ENCODE measurements at places on chromosomes 1 and 21.

DNA sequence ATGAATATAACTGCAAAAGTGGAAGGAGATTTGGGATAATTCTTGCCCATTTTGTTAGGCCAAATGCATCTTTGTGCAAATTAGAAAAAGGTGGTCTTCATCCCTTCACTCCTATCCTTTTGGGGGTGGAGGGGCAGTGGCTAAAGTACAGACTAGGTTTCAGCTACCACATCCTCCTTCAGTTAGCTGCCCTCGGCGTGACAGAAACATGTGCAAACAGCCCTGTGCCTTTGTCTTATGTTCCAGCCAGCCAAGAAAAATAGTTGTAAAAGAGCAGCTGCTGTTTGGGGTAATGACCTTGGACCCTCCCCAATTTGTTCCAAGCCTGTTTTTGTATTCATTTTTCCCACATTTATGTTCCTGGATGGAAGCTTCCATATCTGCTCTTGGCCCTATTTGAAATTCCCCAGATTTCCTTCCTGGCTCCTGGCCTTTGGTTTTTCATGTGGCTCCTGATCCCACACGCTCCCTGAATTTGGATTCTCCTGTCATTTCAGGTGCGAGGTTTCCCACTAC, 8.3 kb upstream of the LGALS8 start:
- DNase-seq: no peak

- DNase-seq: no peak
Measured at GRCh38 chr1:68201546-68202238, 30.6 kb downstream of the WLS start.

- no peak for DNase-seq
Measured at GRCh38 chr1:53449021-53449420, 10.2 kb upstream of the DMRTB1 start.

DNA sequence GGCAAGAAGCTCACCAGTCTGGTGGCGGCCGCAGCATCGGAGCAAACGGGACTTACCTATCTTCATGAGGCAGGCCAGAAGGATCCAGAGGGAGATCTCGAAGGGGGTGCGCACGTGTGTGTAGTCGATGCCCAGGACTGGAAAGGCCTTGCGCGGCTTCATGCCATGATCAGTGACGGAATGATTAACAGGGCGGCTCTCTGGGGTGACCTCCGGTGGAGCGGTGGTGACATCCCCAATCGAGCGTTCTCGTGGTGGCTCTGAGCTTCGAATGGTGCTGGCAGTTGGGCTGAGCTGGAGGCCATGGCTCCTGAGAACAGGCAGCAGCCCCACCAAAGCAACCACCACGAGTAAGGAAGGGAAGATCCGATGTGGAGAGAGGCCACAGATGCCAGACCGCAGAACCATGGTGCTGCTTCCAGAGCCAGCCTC, 982 bp downstream of the SLC9A1 start:
- DNase-seq: no peak

DNA sequence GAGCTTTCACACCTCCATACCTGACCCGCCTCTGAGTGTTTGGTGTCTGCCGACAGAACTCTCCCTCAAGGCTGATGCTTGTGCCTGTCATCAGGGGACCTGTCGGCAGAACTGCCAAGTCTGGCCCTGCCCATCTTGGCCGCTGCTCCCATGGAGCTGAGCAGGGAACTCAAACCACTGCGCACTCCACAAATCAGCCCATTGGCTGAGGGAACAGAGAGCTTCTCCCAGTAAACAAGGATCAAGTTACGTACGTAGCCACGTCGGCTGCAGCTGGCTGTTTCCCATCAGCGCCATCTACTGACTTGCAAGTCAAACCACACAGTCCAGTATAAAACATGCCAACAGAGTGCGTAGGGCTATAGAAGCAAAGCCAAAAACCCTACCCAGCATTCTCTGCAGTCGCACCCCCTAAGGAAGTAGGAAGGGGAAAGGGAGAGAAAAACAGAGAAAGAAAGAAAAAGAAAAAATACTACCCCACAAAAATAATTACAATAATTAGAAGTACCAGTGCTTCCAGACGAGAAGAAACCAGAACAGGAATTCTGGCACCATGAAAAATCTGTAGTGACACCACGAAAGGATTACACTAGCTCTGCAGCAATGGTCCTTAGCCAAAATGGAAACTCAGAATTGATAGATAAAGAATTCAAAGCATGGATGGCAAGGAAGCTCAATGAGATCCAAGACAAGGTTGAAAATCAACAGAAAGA, 13.1 kb downstream of the KRTAP13-1 start:
- peak; percentile 74 for DNase-seq

DNA sequence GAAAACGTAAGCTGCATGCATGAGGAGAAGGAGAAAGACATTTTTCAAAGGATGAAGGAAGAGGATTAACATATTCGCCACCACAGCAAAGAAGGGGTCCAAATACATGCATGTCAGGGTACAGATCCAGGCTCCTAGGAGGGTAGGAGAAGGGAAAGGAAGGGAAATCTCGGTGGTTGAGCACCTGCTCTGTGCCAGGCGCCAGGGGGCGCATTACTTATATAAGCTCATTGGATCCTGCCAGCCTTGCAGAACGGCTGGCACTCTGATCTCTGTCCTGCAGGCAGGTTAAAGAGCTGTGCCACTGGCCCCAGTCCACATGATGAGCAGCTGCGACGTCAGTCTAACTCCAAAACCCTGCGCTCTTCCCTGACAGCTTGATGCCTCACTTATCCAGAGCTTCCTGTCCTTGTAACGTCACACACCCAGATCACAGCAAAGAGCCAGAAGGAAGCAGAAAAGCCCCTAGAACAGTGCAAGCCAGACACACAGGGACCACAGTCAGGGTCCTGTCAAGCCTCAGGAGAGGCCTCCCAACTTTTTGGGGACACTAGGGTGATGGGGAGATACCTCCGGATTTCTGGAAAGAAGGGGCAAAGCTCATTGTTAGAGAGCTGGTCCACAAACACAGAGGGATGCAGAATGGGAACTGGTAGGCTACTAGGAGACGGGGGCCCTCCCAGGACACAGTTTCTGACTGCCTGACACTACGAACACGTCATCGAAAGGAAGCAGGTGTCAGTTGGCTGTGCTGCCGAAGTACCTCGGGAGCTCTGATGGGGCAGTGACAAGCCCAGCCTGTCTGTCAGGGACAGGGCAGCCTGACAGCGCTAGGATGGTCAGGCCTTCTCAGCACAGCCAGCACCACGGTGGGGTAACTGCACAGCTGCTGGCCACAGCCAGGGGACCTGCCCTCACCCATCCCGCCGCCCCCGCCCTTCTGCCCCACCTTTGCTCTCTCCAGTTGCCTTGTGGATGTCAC, 99.1 kb downstream of the BEND5 start:
- peak; percentile 72 for DNase-seq

- DNase-seq: no peak
Measured at GRCh38 chr1:25487628-25488027, 55.8 kb upstream of the LDLRAP1 start.

GRCh38 chr1:185292237-185292636, 24.8 kb downstream of the IVNS1ABP start:
- DNase-seq: no peak

DNA sequence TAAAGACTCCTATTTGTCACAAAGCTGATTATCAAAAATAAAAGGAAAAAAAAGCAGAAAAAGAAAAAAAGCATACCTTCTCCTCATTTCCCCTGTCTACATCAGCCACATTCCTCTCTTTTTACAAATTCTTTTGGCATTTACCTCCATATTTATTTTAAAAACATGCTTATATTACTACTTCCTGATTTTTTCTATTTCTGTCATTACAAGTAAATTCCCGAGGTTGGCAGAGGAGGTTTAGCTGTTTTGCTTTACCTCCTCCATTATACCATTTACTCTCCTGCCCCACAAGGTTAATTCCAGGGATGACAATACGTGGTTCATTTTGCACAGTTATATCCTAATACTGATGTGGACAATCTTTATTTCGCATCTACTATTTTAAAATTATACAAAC, 26.3 kb upstream of the CD34 start:
- DNase-seq: no peak
